ENCODE measurements at places on chromosomes 1 and 21.

GRCh38 chr1:43449708-43450069, 4.0 kb downstream of the HYI start:
- DNase-seq = no peak

DNA sequence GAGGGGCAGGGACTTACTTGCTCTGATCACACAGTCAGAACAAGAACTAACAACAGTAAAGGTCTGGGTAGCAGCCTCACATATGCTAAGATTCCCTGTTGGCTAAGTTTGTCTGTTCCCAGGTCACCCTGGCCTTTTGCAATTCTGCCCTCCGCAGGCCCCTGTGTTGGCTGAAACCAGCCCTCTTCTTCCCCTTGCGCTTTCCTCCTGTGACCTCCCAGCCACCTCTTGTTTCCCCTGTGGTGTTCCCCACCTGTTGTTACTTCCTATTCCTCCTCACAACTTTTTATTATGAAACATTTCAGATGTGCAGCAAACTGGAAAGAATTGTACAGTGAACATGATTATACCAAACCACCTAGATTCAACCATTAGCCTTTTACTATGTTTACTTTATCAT, 23.4 kb downstream of the MAPKAPK2 start:
- no peak for DNase-seq

DNA sequence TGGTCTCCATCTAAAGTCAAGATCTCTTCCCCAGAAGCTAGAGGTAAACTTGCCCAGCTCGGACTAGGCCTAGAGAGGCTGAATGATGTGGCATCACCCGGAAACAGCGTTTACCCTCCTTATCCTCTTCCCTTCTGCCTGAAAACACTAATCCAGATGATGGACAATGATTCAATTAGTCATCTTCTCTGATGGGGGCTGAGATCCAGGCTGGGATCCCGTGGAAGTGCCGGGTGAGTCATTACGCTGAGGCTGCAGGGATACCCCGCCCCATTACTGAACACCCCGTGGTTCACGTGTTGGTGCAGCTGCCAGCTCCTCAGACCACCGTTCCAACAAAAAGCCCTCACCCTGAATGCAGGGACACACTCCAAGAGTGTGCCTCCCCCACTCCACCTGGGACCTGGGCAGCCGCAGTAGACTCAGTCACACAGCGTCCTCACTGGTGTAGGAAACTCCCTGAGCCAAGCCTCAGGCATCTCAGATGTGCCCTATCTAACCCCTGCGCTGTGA, 2.0 kb downstream of the S100A6 start:
- DNase-seq = peak; percentile 93

DNA sequence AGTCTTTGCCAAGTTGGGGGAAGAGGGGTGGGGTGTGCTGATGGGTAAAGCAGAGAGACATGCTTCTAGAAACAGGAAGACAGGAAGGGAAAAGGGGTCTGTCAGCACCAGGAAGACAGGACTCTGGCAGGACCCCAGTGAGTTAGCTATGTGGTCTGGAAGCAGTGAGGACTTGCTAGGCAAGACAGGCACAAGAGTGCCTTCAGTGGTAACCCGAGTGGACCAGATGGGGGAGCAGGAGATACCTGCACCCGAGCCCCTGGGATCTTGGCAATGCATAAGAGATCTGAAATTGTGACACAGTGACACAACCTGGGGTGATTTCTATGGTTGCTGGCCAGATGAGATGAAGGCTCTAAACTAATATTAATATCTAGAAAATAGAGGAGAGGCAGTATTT, 7.0 kb downstream of the TLR5 start:
- no peak for DNase-seq

DNA sequence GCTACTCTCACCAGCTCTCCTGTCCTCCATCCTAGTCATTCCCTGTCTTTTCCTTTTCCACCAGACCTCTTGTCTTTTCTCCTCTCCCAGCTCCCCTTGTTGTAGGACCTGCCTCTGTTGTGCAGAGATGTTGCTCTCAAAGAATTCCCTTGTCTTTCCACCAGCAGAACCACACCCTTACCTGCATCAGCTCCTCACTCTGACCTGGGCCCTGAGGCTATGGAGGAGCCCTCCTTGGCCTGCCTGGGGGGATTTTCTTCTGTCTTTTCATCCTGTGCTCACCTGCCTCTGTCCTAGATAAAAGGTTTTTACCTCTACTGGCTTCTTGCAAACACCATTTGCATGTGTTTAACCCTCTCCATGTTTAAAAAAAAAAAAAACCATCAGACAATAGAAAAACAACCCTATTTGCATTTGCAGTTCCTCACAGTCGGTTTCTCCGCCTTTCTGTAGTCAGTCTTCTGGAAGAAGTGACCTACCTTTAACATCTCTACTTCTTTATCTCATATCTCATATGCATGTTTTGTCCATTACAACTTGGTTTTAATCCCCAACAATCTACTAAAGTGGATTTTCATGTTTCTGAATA, 12.1 kb downstream of the FCRL5 start:
- DNase-seq = no peak

- peak; percentile 82 for DNase-seq
These were observed 10.8 kb upstream of the DUSP12 start for GRCh38 chr1:161738627-161739287.

- no peak for DNase-seq
These were observed 88.5 kb upstream of the NEK7 start for GRCh38 chr1:198068285-198068684.

DNA sequence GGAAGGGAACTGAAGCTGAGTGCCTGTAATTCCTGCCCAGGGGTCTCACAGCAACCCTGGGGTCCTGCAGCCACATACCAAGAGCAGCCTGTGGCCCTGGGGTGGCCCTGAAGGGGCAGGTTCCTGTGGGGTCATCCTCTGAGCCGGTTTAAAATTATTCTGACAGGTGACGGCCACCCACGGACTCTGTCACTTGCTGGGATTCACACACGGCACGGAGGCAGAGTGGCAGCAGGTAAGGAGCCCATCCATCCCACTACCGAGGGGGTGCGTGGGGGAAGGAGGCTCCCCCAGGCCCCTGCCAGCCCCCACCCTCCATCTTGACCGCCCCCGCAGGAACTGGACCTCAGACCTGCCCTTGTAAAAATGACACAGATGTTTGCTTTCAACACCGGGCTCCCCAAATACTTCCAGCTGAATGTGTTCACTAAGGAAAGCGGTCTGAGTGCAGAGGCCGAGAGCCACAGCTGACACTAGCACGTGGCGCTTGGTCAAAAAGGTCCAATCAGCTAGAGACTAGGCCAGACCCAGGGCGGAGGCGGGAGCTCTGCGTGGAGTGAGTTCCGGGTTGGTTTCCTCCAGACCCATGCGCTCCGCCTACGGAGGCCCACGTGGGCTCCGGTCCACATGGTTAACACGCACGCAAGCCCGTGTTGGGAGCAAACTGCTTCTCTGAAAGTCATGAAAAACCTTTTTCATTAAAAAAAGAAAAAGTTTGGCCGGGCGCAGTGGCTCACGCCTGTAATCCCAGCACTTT, 10.0 kb downstream of the YBEY start:
- peak; percentile 91 for DNase-seq

- DNase-seq = no peak
These were observed 10.5 kb downstream of the WNT9A start for GRCh38 chr1:227937031-227937837.

- DNase-seq = no peak
These were observed 56.7 kb downstream of the HSF2BP start for GRCh38 chr21:43602266-43603232.

DNA sequence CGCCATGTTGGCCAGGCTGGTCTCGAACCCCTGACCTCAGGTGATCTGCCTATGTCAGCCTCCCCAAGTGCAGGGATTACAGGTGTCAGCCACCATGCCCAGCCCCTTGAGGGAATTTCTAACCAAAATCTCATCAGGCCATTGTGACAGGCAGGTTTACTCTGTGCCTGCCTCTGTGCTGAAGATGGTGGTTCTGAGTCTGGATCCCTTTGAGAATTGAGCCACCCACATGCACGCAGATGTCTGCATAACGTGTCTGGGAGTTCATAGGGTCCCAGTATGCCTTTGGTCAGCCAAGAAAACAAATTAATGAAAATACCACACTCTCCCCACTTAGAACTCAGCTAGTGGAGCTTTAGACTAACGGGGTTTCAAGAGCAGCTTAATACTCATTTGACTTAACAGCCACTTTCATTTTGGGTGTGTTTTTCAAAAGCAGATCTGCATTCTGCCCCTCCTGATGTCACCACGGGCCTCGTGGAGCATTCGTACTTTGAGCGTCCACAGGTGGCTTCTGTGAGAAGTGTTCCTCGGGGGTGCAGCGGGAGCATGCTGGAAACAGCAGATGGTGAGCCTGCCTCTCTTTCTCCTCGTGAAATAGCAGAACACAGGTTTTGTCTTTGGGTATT, 45.3 kb downstream of the DIP2A start:
- no peak for DNase-seq

- DNase-seq = no peak
These were observed 393.6 kb downstream of the PTPRU start for GRCh38 chr1:29629814-29630516.

GRCh38 chr1:87866416-87866815, 537.7 kb downstream of the LMO4 start:
- DNase-seq = no peak

DNA sequence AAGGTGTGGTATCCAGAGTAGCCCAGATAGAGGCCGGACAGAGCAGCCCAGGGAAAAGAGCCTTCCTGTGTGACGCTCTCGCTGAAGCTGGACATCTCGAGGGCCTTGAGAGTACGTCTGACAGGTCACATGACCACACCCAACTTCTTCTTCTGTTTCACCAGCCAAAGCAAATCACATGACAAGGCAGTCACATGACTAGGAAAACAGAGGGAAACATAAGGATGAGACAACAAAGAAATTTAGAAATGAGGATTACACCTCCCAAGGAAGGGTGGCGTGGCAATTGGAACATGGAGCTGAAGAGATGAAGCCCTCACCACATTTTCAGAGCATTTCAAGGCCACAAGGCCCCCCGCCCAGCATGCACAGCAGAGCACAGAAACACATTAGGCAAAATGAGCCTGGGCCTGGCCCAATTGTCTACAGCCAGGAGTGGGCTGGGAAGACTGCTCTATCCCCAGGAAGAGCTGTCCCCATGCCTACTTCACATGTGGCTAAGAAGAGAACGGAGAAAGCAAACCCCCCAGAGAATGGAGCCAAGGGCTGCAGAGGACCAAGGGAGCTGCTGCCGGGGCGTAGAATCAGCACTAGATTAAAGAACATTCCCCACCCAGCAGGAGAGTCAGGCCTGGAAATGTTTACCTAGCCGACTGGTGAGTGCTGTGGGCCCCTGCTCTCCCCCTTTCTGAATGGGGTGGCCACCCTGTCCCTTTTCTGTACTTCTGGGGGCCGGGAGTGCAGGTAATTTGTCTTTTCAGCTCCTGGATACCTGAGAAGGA, 305.1 kb downstream of the NPHP4 start:
- no peak for DNase-seq

- no peak for DNase-seq
These were observed 82.8 kb upstream of the KCNE2 start for GRCh38 chr21:34280959-34281358.

GRCh38 chr1:5971471-5972197, 20.6 kb downstream of the NPHP4 start:
- no peak for DNase-seq

- DNase-seq = no peak
These were observed 2.1 kb upstream of the DEGS1 start for GRCh38 chr1:224180783-224181452.
